ENCODE measurements at places on chromosomes 12 and 14. TPM values are rescaled to one million over a fixed set of nuclear protein-coding genes. Genes with fewer than 3 reads are reported as not detected.

Gene SLC8A3
- total RNA-seq, result 12.2 TPM

Gene RNF212B
- total RNA-seq, result not detected

Gene KSR2
- 2.0 TPM for total RNA-seq

Gene AKAP6
- 74.4 TPM for total RNA-seq

Gene CNTN1
- 159 TPM for total RNA-seq

Gene TTC9
- total RNA-seq, result 8.9 TPM

Gene CLEC2A
- 1.1 TPM for total RNA-seq

Gene CD69
- 9.8 TPM for total RNA-seq

Gene SCFD1
- total RNA-seq, result 138 TPM

Gene VWF
- 73.5 TPM for total RNA-seq

Gene KRT82
- total RNA-seq, result not detected

Gene SYT10
- total RNA-seq, result 2.9 TPM

Gene PAPLN
- 7.0 TPM for total RNA-seq

Gene CLEC4E
- not detected for total RNA-seq

Gene OR6C2
- not detected for total RNA-seq

Gene HRK
- total RNA-seq, result 0.60 TPM

Gene PIWIL1
- total RNA-seq, result 1.5 TPM

Gene PDZRN4
- total RNA-seq, result 5.2 TPM

Gene DTX1
- total RNA-seq, result 19.1 TPM

Gene SERPINA12
- 0.22 TPM for total RNA-seq

Gene TMEM63C
- total RNA-seq, result 1.6 TPM

Gene SMIM41
- total RNA-seq, result not detected

Gene ASCL1
- total RNA-seq, result 42.0 TPM

Gene REP15
- total RNA-seq, result 1.4 TPM

Gene TSPAN8
- 1.4 TPM for total RNA-seq

Gene M6PR
- total RNA-seq, result 66.0 TPM

Gene LRRC10
- not detected for total RNA-seq

Gene ARID2
- 97.8 TPM for total RNA-seq

Gene BBS10
- total RNA-seq, result 34.5 TPM

Gene TRPV4
- 1.4 TPM for total RNA-seq

Gene CACNB3
- total RNA-seq, result 20.6 TPM

Gene A2M
- 182 TPM for total RNA-seq

Gene RDH12
- total RNA-seq, result 2.6 TPM

Gene WASHC3
- total RNA-seq, result 45.9 TPM

Gene C1QL4
- total RNA-seq, result 0.55 TPM

Gene KITLG
- 38.0 TPM for total RNA-seq

Gene DDX11
- 38.4 TPM for total RNA-seq

Gene IFI27L2
- 46.2 TPM for total RNA-seq

Gene GRIP1
- total RNA-seq, result 50.9 TPM

Gene STAB2
- 1.3 TPM for total RNA-seq

Gene MTERF2
- total RNA-seq, result 71.7 TPM

Gene SALL2
- 35.7 TPM for total RNA-seq

Gene GLS2
- 4.1 TPM for total RNA-seq

Gene KLRC1
- 0.27 TPM for total RNA-seq

Gene PLEK2
- 3.0 TPM for total RNA-seq

Gene GUCY2C
- total RNA-seq, result 0.11 TPM

Gene PTPN6
- total RNA-seq, result 5.1 TPM

Gene FGD4
- 103 TPM for total RNA-seq

Gene DIO3
- total RNA-seq, result 4.1 TPM

Gene BIN2
- total RNA-seq, result 4.2 TPM

Gene AHNAK2
- total RNA-seq, result 20.0 TPM

Gene VIPAS39
- total RNA-seq, result 29.3 TPM

Gene OASL
- total RNA-seq, result 0.33 TPM

Gene NANOG
- total RNA-seq, result not detected

Gene RFX4
- 0.11 TPM for total RNA-seq

Gene SRRM4
- total RNA-seq, result 21.8 TPM

Gene DEPDC4
- 1.6 TPM for total RNA-seq

Gene GARIN6
- total RNA-seq, result not detected

Data from camera-type eye (tissue), 1 donor.